ENCODE measurements at places on chromosomes 7 and 10.

DNA sequence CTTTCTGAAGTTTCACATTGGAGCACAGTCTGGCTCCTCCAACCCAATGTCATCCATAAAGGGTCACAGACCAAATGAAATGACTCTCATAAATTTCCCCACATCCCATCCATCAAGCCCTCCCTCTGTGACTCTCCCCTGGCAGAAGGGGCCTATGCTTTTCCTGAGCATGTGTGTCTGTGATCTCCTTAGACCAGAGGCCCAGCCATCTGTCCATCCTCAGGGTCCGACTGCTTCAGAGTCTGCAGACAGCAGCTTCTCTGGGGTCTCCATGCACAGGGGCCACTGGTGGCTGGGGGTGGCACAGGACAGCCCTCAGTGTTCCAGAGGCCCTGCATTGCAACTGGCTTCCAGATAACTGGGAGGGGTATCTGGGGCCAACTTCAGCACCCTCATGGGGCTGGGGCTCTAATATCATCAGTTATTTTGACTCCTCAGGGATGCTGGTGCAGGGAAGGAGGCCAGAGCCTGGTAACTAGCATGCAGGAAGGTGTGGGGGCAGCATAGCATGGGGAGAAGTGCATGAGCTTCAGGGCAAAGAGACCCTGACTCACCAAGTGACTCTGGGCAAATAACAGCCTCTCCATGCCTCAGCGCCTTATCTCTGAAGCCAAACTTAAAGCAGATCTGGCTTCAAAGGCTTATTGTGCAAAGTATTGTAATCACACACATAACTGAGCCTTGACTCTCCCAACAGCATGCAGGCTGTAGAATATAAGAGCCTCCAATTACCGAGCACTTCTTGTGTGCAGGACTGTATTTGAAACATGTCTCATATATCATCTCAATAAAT, 266.9 kb downstream of the GRID1 start:
- no peak overlapping the region for H3K4me3 ChIP-seq
- H3K36me3 ChIP-seq = no peaks in the 10 kb centered on the region
- no peaks in the 10 kb centered on the region for H3K27me3 ChIP-seq
- H3K27ac ChIP-seq = no peak overlapping the region
- no peak for DNase-seq
- H3K4me1 ChIP-seq = no peaks in the 10 kb centered on the region

GRCh38 chr10:58661336-58661735, 148.7 kb downstream of the BICC1 start:
- DNase-seq = no peak
- peaks cover 4% of the 10 kb centered on the region for H3K4me1 ChIP-seq
- H3K36me3 ChIP-seq = no peaks in the 10 kb centered on the region
- H3K27ac ChIP-seq = no peak overlapping the region
- H3K4me3 ChIP-seq = no peak overlapping the region

- H3K36me3 ChIP-seq = peaks cover 56% of the 10 kb centered on the region
- peak overlapping the region; percentile 71 for H3K27ac ChIP-seq
- peaks cover 69% of the 10 kb centered on the region for H3K4me1 ChIP-seq
- H3K27me3 ChIP-seq = no peaks in the 10 kb centered on the region
These were observed 85.6 kb downstream of the AOAH start for GRCh38 chr7:36638586-36639263.

DNA sequence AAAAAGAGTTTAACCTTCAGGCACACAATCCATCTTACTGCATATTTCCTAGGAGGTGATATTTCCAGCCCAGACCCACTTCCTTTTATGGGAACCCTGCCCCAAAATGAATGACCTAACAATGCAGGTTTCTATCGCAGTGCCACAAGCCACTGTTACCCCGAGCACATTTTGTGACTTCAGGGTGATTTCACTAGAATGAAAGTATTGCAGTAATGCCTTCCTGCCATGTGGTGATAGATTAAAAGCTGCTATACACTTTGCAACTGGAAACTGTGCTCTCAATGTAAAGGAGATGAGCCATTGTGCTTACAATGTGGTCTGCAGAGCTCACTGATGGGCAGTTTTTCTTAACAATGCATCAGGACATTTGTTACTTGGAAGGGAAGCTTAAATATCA, 90.5 kb upstream of the RSU1 start:
- H3K27ac ChIP-seq = no peak overlapping the region
- H3K4me1 ChIP-seq = peaks cover 2% of the 10 kb centered on the region
- no peaks in the 10 kb centered on the region for H3K27me3 ChIP-seq
- no peak for DNase-seq
- peaks cover 4% of the 10 kb centered on the region for H3K36me3 ChIP-seq

DNA sequence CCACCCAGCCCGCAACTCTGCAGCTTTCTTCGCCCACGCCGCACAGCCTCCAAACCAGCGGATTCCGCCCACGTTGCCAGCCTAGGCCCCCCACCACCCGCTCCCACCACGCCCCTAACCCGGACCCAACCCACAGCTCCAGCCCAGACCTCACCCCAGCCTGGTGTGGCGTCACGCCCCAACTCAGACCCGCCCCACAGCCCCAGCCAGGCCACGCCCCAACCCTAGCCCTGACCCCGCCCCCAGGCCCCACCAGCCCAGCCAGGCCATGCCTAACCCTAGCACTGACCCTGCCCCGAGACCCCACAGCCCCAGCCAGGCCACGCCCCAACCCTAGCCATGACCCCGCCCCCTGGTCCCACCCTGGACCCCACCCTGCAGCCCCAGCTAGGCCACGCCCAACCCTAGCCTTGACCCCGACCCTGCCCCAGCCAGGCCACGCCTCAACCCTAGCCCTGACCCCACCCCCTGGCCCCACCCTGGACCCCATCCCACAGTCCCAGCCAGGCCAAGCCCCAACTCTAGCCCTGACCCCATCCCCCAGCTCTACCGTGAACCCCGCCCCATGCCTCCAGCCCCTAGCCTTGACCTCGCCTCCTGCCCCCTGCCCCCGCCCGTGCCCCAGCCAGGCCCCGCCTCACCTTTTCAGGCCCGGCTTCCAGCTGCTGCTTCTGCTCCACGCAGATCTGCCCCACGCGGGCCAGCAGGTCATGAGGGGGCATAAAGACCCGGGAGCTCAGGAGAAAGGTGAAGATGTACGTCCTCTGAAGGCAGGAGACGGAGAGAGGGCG, 64.0 kb downstream of the RASGEF1A start:
- DNase-seq = peak; percentile 9
- peak overlapping the region; percentile 55 for H3K27ac ChIP-seq
- peaks cover 7% of the 10 kb centered on the region for H3K36me3 ChIP-seq
- H3K27me3 ChIP-seq = no peaks in the 10 kb centered on the region
- H3K4me1 ChIP-seq = peaks cover 13% of the 10 kb centered on the region

DNA sequence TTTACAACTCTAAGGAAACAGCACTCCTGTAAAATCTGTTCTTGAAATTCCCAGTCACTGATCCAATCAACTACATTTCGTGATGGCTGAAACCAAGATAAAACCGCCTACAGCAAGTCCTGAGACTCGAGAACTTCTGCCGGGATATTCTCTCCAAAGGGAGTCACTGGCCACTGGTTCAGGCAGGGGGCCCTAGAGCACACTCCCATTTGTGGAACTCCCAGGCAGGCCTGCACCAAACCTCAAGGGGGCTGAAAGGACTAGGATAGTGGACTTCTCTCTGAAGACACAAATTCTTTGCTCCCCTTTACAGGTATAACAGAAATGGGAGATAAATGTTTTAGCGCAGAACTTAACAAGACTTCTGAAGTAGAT, 16.3 kb downstream of the CYTH3 start:
- peaks cover 2% of the 10 kb centered on the region for H3K36me3 ChIP-seq
- peak overlapping the region; percentile 52 for H3K27ac ChIP-seq
- peaks cover 47% of the 10 kb centered on the region for H3K4me1 ChIP-seq
- H3K27me3 ChIP-seq = no peaks in the 10 kb centered on the region
- DNase-seq = no peak
- H3K4me3 ChIP-seq = peak overlapping the region; percentile 46

GRCh38 chr10:7606951-7607404, 59.8 kb downstream of the ITIH5 start:
- no peak for DNase-seq
- H3K4me1 ChIP-seq = no peaks in the 10 kb centered on the region

DNA sequence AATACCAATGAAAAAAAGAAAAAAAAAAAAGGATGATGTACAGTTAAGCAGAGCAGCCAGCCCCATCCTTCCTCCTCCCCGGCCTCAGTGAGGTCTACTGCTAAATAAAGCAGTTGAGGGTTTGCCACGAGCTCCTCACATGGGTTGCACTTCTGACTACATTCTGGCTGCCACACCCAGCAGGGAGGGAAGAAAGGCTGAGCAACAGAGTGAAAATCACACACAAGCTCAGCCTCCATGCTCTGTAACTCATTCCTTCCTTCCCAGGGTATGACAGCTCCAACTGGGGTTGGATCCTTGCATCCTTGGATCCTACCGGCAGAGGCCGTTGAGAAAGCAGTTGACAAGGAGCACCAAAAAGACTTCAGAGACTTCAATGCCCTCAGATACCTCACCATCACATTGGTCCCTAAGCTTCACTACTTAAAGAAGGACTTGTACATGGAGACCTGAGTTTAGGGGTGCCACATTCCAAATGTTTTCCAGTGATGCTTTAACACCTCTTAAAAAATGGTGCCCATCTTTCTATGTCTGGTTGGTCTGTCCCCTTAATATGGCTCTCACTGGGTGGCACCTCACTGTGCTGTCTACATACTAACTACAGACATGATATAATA, 52.9 kb upstream of the PIK3CG start:
- H3K4me3 ChIP-seq = no peak overlapping the region
- peak; percentile 15 for DNase-seq

DNA sequence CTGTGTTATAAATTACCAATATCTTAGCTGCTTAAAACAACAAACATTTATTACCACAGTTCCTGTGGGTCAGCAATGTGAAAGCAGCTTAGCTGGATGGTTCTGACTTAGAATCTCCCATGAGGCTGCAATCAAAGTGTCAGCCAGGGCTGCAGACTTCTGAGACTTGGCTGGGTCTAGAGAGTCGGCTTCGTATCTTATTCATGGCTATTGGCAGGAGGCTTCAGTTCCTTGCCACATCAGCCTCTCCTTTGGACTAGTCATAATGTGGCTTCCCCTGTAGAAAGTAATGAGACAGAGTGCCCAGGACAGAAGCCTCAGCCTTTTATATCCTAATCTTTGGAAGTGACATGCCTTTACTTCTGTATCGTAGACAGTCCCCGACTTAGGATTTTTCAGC, 27.3 kb downstream of the RALA start:
- no peaks in the 10 kb centered on the region for H3K27me3 ChIP-seq
- H3K4me1 ChIP-seq = peaks cover 21% of the 10 kb centered on the region
- H3K27ac ChIP-seq = peak overlapping the region; percentile 36

DNA sequence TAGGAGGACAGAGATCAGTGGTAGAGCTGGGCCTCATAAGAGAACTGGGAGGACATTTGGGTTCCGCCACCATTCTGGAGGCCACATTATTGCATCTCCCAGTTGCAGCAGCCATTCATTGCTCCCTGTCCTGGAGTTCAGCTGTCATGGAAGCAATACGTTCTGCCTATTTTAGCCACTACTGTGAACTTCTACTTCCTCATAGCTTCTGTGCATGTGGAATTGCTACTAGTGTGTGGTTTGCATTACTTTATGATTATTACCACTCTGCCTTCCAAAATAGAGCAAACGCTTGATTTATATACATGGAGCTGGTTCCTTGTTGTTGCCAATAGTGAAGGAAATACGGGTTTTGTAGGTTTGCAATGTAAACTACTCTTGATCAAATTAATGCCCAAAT, 47.2 kb upstream of the PLPP4 start:
- H3K27ac ChIP-seq = no peak overlapping the region
- H3K27me3 ChIP-seq = peaks cover 9% of the 10 kb centered on the region
- H3K4me3 ChIP-seq = no peak overlapping the region
- H3K36me3 ChIP-seq = no peaks in the 10 kb centered on the region

GRCh38 chr7:87225696-87226095, 6.2 kb upstream of the TMEM243 start:
- H3K4me1 ChIP-seq = no peaks in the 10 kb centered on the region
- H3K4me3 ChIP-seq = no peak overlapping the region
- no peak for DNase-seq
- no peaks in the 10 kb centered on the region for H3K27me3 ChIP-seq

DNA sequence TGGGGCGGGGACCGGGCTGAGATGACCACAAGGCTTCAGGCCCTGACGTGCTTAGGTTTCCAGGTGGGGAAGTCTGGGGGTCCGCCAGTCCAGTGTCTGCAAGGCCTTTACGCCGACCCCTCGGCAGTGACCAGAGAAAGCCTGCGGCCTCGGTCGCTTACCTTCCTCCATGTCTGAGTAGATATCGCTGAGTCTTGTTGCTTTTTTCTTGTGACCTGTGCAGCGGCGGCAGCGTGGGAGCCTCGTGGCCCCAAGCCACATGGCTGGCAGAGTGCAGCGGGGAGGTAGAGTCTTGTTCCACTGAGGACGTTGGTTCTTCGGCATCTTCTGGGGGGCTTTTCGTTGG, 329 bp downstream of the NOLC1 start:
- no peaks in the 10 kb centered on the region for H3K27me3 ChIP-seq
- DNase-seq = no peak
- H3K4me1 ChIP-seq = peaks cover 41% of the 10 kb centered on the region
- peaks cover 39% of the 10 kb centered on the region for H3K36me3 ChIP-seq

GRCh38 chr10:24501056-24501711, 222.5 kb downstream of the ARHGAP21 start:
- no peak overlapping the region for H3K4me3 ChIP-seq
- no peaks in the 10 kb centered on the region for H3K36me3 ChIP-seq
- no peak for DNase-seq
- peaks cover 20% of the 10 kb centered on the region for H3K27me3 ChIP-seq
- no peak overlapping the region for H3K27ac ChIP-seq

DNA sequence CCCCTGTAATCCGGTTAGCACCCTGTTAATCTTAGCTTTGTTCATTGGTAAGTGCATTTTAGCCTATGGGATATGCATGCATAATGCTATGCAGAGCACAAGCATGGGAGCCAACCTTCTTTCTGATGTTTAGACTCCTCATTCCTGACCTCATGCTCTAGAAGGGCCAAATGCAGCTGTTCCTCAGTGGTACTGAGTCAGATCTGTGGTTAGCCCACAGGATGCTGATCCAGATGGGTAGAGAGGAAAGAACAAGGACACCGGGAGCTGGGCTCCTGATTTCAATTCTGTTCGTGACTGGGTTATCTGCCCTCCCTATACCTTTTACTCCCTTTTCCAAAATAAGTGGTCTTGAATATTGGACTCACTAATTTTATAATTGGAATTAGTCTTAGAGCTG, 31.7 kb upstream of the C10orf90 start:
- no peak overlapping the region for H3K27ac ChIP-seq
- no peak overlapping the region for H3K4me3 ChIP-seq
- no peaks in the 10 kb centered on the region for H3K27me3 ChIP-seq
- no peaks in the 10 kb centered on the region for H3K4me1 ChIP-seq

DNA sequence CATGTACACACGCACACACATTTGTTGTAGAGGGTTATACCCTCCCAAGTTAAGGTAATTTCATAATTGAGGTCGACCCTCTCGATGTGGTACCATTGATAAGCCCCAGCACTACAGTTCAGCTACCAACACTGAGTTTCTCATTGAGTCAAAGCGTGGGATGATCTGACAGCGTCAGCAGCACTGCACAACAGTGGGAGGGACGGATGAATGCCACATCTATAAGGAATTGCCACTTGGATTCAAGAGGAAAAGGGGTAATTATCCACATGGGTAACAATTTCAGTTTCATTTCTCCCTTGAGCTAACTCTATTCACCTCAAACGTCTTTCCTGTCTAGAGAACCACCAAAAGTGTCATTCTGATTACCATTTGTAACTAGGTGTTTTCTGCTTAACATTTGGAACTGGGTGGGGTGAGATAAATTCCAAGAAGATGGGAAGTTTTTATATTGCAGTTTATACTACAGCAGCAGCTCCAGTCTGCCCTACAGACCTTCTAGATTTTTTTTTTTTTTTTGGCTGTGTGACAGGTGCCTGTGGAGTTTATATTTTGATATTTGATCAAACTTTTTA, 342.9 kb downstream of the AUTS2 start:
- no peaks in the 10 kb centered on the region for H3K36me3 ChIP-seq
- H3K4me3 ChIP-seq = no peak overlapping the region
- no peak for DNase-seq

All from central memory CD8-positive, alpha-beta T cell (primary cell).